ENCODE measurements at places on chromosomes 2 and 18.

- no peak for DNase-seq
Measured at GRCh38 chr2:128446049-128446873, 127.6 kb upstream of the HS6ST1 start.

DNA sequence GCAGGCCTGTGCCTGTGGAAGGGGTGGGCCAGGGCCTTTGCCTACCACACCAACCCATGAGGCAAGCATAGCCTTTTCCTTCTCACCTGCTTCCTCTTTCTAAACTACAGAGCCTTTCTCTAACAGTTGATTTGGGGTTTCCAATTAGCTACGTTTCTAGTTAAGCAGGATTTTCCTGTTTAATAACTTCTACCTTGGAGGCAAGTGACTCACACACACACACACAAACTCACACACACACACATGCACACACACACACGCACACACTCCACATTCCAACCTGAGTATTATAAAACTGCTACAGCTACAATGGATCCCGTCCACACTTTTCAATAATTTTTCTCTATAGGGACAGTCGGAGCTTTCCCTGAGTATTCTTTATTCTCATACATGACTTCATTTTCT lies 84.9 kb downstream of the SOX11 start:
- no peak for DNase-seq

DNA sequence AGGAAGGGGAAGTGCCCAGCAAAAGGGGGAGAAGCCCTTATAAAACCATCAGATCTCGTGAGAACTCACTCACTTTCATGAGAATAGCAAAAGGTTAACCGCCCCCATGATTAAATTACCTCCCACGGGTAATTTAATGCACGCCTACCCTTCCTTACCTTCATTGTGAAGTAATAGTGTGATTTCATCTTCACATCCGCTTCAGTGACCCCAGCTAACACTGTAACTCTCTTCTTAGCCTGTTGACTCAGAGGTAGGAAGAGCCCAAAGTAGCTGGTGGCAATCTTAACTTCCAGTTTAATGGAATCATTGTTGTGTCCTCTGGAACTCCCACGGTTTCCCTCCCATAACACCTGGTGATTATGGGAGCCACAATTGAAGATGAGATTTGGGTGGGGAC lies 120.5 kb downstream of the GULP1 start:
- DNase-seq = no peak

- DNase-seq = peak; percentile 20
Measured at GRCh38 chr2:109613081-109613921, 465 bp downstream of the SEPTIN10 start.

- no peak for DNase-seq
Measured at GRCh38 chr18:9184998-9185613, 48.5 kb downstream of the ANKRD12 start.

GRCh38 chr2:232491139-232491780 lies 3.6 kb upstream of the ECEL1 start:
- no peak for DNase-seq

GRCh38 chr2:233329489-233330135 lies 22.0 kb downstream of the SAG start:
- DNase-seq = peak; percentile 2

GRCh38 chr18:74930616-74931015 lies 278.3 kb downstream of the PTGR3 start:
- no peak for DNase-seq

DNA sequence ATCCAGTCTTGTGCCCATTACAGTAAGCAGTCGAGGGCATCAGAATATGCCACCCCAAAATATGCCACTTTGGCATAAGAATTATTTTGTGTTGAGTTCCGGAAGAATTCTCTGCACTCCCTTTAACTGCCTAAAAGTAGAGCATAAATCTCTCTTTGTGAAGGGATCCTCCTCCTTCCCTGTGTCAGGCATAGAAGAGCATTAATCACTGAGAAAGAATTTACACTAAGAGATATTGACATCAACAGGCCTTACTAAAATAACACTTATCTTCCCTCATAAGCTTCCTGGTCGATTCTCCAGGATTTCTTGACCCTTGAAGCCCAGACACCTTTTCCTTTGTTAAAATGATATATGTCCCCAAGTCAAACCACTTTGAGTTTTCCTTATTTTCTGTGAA lies 27.6 kb upstream of the KYNU start:
- peak; percentile 20 for DNase-seq

DNA sequence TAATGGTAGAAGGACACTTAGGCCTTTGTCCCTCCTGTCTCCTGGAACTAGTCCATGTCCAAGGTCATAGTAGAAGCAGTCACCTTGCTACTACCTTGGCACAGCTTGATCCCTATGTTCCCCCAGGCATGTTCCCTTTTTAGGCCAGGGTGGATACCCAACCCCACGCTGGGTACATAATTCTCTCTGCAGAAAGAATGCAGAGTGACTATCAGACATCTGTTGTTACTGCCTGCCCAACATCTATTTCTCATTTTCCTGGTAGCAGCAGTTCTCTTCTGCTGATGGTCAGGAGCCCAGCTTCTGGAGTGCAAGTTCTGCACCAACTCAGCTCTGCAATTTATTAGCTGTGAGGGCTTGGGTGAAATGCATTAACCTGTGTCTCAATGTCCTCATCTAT lies 4.4 kb upstream of the METTL21A start:
- no peak for DNase-seq

GRCh38 chr18:44586782-44587524 lies 93.7 kb upstream of the SETBP1 start:
- DNase-seq = no peak

DNA sequence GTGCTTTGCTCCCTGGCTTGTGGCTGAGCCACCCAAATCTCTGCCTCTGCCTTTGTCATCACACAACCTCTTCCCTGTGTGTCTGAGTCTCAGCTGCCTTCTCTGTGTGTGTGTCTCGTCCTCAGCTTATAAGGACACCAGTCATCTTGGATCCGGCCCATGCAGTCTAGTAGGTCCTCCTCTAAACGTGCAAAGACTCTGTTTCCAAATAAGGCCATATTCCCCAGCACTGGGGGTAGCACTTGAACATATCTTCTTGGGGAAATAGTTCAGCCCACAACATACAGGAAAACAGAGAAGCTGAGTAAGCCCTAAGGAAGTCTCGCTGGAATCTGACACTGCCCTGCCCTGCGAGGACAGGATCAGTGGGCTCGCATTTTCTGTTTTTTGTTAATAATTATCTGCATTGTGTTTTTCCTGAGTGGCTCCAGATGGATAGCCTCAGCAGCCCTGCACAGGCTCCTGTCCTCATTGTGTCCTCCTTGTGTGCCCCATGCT lies 42.1 kb downstream of the MTCL1 start:
- DNase-seq = peak; percentile 93

DNA sequence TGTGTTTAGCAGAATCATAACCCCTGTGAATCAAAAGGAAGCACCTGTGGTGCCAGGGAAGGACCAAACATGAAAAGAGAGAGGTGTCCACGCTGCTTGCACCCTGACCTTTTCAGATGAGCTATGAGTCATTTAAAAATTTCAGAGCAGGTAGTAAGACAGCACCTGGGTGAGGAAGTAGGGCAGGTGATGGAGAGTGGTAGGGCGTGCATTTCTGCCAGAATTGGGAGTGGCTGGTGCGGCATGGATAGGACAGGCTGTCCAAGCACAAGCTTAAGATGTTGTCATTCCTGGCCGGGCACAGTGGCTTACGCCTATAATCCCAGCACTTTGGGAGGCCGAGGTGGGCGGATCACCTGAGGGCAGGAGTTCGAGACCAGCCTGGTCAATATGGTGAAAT lies 36.8 kb downstream of the NPAS2 start:
- DNase-seq = no peak

GRCh38 chr2:66840321-66841002 lies 405.5 kb downstream of the MEIS1 start:
- no peak for DNase-seq

DNA sequence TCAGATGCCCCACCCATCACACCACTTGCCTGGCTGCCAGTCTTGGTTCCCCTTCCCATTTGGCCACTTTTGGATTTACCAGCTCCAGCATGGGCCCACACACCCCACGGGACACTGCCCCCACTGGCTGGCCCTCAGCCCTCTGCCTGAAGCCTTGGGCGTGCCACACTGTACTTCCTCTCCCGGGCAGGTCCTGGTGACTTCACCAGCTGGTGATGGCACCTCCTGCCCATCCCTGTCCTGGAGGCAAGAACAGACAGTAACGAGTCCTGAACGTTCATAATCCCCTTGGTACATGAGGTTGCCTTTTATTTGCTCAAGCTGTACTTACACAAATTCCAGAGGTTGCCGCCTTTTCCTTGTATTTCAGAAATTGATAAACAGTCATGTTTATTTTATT lies 81.1 kb downstream of the TMEM17 start:
- DNase-seq = no peak

DNA sequence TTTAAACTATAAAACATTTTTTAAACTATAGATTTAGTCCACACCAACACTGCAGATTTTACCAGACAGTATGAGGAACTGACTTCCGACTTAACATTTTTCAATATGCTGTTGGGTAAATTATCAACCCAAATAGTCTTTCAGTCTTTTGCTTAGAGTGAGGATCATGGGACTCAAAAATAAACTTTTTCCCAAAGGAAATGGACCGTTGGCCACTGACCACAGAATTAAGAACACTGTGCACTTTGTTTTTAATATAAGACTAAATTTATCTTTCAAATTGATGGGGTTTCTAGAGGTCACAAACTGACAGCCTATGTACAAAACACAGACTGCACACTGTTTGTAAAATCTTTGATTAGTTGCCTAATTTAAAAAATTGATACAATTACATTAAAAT lies 44.9 kb downstream of the FIGN start:
- DNase-seq = no peak

DNA sequence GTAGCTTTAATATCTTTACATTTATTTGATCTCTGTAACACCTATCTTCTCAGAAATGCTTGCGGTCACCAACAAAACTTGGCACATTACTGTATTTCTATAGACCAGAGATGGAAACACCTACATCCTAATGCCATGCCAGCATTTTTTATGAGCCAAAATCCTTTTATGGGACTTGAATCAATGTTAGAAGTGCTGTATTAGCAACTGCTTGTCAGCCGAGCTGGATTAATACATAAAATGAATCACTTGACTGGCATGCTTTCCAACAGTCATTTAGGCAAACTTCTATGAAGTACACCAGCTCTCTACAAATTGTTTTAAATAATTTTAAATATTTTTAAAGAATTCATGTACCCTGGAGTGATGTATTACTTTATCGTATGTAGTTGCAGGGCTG lies 272.9 kb upstream of the NRP2 start:
- DNase-seq = no peak

GRCh38 chr2:194380011-194380410 lies 1277.0 kb upstream of the SLC39A10 start:
- DNase-seq = no peak

GRCh38 chr2:226658555-226658954 lies 141.1 kb downstream of the IRS1 start:
- DNase-seq = no peak

DNA sequence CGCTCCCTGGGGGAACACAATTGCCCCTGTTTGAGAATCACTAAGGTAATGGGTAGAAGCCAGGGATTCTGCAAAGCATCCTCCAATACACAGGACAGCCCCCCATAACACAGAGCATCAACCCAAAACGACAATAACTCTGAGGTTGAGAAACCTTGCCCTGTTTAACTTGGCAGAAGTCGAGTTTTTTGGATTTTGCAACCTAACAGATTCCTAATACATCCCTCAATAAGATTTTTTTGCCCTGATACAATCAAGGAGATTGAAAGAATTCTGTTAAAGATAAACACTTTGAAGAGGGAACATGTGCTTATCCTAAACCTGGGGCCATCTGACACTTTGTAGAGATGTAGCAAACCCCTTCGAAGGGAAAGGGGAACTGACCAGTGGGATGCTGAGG lies 92.5 kb upstream of the ZNF532 start:
- no peak for DNase-seq

DNA sequence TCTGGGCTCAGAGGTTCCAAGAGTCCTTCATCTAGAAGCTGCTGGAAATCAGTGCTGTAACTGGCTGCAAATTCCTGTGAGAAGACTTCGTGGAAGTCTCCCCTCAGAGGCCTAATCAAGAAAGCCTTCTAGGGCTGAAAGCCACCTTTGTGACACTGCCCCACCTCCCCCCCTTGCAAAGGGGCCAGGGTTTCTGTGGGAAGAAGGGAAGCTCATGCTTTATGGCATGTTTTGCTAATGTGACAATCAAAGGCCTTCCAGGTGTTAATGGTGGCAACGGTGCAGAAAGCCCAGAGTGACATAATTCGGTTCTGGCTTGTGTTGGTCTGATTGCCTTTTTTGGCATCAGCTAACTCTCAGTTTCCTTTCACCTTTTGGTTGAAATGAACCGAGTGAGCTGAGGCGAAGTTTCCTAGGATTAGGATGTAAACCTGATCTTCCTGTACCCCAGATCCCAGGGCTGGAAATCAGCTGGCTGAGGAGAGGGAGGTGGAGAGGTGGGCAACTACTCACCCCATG lies 126.9 kb upstream of the TRIB2 start:
- DNase-seq = no peak

DNA sequence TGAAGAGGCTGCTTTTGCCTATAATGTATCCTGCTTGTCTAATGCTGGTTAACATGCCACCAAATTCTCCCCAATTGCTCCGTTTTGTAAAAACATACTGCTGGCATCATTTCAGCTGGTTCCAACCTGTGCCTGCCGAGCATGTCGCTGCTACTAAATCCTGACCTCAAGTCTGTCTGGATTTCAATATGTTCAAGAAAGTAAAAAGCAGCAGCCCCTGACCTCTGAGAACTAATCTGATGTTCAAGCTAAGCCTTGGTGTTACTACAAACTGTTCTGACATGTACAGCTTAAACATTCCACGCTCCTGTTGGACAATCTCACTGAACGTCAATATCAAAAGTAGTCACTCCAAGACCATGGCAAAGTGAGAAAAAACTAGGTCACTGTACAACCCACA lies 46.3 kb downstream of the SFT2D3 start:
- DNase-seq = no peak

- no peak for DNase-seq
Measured at GRCh38 chr2:96100893-96101304, 15.5 kb downstream of the ADRA2B start.

DNA sequence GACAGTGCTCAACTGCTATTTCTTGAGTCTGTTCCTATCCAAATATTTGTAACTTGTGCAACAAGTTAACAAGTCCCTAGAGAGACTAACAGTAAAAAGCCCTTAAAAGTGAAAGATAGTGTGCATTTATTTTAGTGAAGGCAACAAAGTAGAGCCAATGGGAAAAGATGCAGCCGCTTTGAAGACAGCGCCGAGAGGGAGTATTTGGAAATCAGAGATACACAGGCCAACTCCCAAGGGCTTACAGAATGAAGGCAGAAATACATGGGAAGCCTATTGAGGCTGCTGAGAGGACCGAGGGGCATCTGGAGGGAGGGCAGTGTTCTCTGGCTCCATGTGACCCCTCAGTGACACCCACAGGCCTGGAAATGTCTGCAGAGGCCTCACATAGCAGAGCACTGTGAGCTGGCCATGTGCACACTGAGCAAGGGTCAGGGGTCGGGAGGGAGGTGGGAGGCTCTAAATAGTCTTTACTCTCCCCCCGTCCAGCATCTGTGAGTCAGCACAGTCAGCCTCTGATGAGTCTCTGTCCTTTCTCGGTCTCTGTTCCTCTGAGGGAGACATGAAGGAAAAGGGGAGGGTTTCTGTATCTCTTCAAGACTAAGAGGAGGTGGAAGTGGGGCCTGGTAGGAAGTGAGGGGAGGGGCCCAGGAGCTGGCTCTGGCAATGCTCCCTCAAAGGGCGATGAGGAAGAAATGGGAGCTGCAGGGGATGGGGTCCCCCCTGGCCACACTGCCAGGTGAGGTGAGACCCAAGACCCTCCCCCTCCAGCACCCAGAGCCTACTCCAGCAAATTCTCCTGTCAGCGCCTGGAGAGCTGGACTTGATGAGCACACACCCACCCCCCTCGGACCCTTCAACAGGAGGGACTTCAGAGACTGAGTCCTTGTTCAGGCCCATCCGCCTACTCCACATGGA lies 133.6 kb downstream of the SP3 start:
- peak; percentile 58 for DNase-seq
